Ascending aorta (tissue), 2 donors: ENCODE measurements at places on chromosomes 7 and 10.

DNA sequence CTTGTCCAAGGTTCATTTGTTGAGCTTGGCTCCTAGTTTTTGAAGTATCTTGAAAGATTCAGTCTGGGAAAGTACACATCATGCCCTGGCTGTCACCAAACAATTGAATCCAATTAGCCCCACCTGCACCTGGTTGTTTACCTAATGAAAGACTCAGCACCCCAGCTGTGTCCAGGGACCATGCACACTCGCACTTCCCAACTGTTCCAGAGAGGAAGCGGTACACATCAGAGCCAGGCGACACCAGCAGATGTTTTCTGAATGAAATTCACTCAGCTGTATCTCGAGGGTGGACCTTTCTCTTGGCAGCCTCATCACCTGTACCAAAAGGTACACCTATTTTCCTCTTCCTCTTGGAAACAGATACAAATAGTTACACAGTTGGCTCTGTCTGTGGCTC lies 216.4 kb upstream of the LRGUK start:
- DNase-seq: no peak

DNA sequence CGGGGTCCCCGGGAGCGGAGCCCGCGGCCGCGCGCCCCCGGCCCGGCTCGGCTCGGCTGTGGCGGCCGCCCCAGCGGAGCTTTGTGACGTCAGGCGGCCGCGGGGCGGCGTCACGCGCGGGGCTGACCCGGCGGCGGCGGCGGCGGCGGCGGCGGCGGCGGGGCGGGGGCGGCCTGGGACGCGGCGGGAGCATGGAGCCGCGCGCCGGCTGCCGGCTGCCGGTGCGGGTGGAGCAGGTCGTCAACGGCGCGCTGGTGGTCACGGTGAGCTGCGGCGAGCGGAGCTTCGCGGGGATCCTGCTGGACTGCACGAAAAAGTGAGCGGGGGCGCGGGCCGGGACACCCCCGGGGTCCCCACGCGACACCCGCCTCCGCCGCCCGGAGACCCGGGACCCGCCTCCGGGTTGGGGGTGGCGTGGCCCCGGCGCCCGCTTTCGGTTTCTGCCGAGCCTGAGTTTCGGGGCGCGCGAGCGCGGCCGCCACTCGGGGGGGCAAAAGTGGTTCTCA lies at the start of gene PWWP2B:
Gene PWWP2B (plus strand): TSS at position 165 of the 506 bp plus-strand sequence. CDS start 27 bp downstream, at position 192.
- DNase-seq: no peak

GRCh38 chr7:82472966-82473365 lies 29.4 kb upstream of the CACNA2D1 start:
- no peak for DNase-seq

- no peak for DNase-seq
Observed at GRCh38 chr10:95864906-95865813, 42.6 kb upstream of the CC2D2B start.

DNA sequence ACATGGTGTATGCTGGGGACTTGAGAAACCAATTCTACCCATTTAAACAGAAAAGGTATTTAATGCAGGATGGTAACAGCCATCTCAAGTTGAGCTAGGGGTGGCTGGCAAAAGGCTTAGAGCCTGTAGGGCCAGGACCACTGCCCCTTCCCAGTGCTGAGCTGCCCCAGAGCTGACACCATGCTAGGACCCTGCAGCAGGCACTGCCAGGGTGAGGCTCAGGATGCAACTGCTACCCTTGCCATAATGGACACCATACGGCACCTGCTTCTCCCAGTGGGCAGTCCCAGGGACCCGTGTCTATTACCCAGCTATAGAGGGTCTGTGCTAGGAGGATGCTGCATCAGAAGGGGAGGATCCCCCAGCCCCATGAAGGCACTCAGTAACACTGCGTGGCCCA lies 160.7 kb upstream of the ADCY1 start:
- no peak for DNase-seq

DNA sequence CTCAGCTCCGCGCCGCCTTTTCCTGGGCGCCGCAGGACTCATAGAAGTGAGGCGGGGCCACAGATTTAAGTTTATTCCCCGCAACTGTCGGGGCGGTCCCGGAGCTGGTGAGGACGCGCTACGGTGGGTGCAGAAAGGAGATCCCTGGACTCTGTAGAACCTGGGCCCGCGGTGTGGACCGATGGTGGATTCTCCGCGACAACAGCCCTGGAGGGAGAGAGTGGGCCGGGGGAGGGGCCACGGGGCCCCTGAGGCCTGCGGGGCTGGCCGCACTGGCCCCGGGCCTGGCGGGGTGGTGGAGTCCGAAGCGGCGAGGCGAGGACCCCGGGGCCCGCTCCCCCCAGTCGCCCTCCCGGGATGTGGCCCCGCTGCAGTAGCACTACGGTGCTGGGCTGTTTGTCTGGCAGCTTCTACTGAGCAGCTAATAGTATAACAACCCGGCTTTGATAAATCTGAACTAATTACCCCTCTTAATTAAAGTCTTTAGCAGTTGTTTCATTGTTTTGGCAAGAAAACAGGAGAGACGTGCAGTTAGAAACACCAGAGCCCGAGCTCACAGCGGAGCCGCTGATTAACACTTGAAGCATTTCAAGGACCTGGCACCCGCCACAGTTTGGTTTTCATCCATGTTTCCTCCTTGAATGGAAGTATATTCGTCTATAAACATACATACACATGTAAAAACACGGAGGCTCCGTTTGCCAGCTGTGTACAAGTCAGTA lies 4.2 kb downstream of the FEZF1 start:
- no peak for DNase-seq

DNA sequence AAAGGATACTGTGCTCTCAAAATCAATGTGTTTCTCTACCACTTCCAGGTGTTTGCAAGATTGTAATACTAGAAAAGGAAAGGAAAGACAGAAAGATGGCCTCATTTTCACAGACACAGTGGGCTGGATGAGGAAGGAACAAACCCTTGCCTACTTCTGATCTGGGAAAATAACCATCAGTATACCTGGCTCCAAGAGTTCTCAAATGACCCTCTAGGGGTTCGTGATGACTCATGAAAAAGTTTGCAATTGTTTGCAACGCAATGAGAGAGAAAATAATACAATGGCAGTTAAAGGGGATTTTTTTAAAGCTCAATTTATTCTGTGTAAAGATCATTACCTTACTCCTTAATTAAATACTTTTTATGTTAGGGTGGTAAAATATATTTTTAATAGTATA lies 197.6 kb upstream of the INHBA start:
- DNase-seq: no peak

GRCh38 chr7:11830582-11831155 lies 1.3 kb downstream of the THSD7A start:
- no peak for DNase-seq

GRCh38 chr7:135704698-135705097 lies 23.3 kb downstream of the SLC13A4 start:
- DNase-seq: no peak

GRCh38 chr7:1585142-1585981 lies 15.5 kb upstream of the PSMG3 start:
- no peak for DNase-seq

- DNase-seq: no peak
Observed at GRCh38 chr7:40077849-40078248, 56.6 kb downstream of the MPLKIP start.

GRCh38 chr7:91397612-91398011 lies 133.4 kb downstream of the FZD1 start:
- no peak for DNase-seq

GRCh38 chr10:121845044-121845784 lies 82.6 kb downstream of the ATE1 start:
- DNase-seq: no peak

- no peak for DNase-seq
Observed at GRCh38 chr10:36725581-36726520, 399.5 kb upstream of the ANKRD30A start.

- no peak for DNase-seq
Observed at GRCh38 chr7:6198689-6199595, 73.5 kb downstream of the CYTH3 start.

DNA sequence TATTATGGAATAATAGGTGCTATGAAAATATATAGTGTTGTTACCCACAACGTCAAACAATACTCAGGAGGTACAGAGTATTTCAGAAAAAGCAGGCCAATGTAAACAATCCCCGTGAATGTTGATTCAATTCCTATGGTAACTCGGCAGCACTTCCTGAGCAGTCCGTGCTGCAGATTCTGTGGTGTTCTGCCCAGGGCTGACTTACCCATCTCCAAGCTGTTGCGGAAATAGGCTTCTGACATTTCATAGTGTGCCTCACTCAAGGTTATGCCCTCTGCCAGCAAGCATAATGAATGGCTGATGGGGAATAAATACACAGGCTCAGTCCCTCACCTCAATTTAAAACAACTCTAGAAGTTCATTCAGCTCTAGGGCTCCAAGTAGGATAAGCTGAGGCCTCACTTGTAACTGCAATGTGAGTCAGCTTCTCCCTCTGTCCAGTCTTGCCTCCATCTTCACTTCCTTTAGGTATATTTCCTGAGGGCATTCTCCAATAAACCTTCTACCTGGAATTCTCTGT lies 177.6 kb downstream of the GNAI1 start:
- no peak for DNase-seq

DNA sequence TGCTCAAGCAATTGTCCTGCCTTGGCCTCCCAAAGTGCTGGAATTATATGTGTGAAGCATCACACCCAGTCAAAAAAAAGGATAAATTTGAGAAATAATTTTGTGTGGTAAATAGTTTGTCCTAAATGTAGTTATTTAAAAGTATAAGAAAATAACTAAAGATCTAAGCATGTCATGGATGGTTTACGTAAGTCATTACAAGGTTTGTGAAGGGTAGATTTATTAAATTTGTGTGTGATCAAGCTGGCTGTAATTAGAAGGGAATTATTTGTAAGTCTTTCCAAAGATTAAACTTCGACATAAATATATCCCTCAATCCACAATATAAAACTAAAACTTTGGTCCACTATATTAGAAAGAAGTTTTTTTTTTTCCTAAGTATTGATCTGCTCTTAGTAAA lies 28.6 kb downstream of the ORC5 start:
- DNase-seq: no peak

- no peak for DNase-seq
Observed at GRCh38 chr10:125130916-125131315, 29.4 kb downstream of the CTBP2 start.

- no peak for DNase-seq
Observed at GRCh38 chr10:91582153-91582554, 50.7 kb downstream of the PPP1R3C start.

GRCh38 chr7:22402250-22402649 lies 45.3 kb upstream of the RAPGEF5 start:
- DNase-seq: no peak

DNA sequence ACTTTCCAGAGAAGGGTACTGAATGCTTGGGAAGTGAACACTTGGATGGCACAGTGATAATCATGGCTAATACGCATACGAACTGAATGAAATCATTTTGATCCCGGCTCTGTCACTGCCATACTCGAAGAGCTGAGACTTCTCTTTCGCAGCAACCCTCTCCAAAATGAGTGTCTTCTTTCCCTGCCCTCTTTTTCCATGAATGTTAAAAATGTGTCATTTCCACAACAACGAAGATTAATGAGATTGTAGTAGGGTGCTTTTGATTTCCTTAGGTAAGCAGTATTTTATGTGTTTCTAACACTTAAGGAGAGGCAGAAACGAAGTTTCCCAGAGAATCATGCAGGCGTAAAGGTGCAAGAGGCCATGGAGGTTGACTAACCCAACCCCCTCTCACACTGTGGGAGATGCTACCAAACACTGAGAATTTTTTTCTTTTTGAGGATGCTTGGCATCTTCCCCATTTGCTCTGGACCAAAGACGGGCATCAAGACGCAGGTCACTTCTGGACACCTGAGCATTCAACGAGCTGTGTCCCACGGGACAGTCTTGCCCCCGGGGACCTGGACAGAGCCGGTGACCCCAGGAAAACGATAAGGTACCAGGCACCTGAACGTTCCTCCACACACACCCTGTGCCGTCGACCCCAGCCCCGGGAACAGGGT lies 823 bp downstream of the COPG2 start:
- DNase-seq: no peak

- no peak for DNase-seq
Observed at GRCh38 chr7:39353615-39354376, 212.4 kb upstream of the YAE1 start.

DNA sequence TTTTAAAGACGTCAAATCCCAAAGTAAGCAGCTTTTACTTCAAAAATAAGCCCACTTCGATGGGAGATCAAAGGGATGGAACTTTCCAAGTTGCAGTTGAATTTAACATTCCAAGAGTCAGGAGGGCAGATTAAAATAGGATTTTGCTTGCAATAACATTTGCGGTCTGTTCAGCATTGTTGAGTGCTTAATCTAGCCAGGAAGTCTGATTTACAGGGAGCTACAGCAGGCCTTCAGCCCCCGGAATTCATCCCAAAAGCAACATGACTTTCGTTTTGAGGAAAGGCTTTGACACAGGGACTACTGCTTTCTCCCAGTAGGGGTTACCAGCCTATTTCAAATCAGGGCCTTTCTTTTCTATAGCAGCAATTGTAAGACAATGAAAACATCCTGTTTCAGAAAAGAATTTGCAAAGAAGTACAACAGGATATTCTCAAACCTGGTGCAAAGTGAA lies 279.6 kb upstream of the PITRM1 start:
- DNase-seq: no peak

GRCh38 chr7:139746652-139747051 lies 31.1 kb downstream of the HIPK2 start:
- no peak for DNase-seq

- no peak for DNase-seq
Observed at GRCh38 chr7:106848851-106849442, 16.1 kb upstream of the PIK3CG start.

- no peak for DNase-seq
Observed at GRCh38 chr7:45219801-45220435, 62.3 kb downstream of the RAMP3 start.

DNA sequence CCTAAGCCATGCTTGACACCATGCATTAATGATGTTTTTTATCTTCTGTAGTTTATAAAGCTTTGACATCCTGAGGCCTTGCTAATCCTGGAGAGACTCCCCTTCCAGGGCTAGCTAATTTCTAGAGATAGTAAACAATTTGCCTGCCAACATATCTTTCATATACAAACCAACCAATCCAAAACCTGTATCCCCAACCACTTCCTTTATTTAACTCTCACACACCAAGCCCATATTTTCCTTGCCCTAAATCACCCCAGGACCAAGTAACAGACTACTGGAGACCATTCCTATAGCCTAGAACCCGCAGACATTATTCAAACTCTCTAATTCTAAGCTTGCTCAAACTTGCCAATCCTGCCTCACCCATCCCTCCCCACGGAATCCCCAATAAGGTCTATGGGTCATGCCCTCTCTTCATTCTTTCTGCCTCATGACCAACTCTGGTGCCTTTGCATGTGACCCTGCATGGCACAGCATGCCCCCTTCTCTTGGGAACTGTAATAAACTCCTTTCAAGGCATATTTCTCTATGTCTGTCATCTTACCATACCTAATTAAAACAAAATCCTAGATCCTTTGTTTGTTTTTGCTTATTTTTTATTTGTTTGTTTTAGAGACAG lies 116.6 kb upstream of the CACUL1 start:
- DNase-seq: no peak
